ENCODE measurements at places on chromosomes 5 and 9.

DNA sequence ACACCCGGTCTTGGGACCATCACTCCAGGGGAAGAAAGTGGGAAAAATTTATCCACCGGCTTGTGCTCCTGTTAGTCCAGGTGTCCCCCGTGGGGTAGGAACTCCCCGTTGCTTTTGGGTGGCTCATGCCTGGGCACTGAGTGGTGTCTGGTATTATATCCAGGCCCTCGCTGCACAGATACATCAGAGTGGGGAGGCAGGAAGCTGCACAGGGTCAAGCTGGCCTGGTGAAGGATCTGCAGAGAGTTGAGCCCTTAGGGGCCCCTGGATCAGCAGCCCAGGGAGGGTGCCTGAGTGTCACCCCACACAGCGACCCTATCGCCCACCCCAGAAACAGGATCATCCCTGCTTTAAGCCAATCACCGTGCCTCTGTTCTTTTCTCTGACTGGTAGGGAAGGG is 24.4 kb upstream of the COL5A1 start:
- no peak for ATAC-seq

DNA sequence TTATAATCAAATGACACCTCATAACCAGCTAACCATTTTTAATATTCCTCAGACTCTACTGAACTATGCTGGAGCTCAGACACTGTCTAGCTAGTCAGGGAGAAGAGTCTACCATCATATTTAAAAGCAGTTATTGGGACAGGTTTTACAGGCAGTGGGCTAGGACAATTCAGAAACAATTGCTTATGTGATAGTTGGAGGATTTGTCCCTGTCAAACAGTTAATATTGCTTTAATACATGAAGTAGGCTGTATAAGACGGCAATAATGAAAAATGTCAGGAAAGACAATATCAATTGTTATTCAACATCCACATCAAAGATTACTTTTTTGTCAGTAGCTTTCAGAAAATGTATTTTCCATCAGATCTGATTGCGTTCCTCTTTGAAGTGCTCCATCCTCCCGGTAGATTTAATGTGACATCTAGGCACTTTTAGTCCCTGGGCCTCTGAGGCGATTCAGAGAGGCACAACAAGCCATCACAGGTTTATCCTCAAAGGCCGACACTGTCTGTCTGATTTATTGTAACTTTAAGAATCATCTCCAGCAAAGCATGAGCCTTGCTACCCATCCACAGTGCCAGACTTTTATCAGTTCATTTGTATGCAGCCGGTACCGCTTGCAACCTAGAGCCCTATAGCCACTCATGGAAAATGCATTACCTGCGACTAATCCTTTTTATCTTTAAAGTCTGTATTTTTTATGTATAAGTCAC is 152.2 kb downstream of the PSAT1 start:
- no peak for ATAC-seq

DNA sequence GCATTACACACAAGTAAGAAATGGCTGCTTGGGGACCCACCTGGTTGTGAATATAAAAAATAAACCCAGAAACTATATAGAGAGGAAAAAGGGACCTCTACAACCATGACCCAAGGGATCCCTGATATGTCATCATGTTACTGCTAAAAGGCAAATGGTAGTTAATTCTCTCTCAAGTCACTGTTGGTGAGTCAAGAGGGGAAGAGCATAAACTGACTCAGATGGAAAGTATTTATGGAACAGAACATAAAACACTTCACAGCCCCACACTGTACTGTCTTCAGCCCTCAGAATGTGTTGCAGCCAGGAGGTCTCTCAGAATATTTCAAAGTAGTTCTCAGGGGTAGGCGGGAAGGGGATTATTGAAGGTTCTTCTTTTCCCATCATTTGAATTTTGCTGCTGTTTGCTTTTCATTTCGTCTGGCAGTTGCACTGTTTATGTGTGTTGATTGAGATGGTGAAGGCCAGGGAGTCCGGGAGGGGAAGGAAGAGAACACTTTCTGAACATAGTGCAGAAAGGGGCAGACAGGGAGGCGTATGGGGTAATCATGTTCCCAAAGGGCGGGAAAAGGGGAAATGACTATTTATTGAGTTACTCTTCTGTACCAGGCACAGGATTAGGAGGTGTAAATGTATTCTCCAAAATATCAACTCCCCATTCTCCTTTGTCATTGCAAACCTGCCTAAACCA is 85.5 kb downstream of the TEK start:
- ATAC-seq = peak; percentile 39

DNA sequence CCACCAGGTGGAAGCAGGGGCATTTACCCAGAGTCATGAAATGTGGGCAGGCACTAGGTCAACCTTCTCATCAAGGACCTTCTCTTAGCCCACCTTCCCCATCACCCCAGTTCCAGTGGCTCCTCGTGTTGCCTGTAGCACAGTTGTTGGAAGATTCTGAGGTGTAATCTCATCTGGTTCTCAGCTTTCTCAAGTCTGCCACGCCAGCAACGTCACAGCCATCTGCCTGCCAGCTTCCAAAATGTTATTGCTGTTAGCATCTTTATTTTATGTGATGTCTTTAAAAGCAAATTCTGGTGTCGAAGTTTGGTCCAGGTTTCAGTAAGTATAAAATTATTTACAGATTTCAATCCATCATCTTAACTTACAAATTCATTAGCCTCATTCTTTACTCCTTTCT is 10.7 kb downstream of the C9orf153 start:
- no peak for ATAC-seq

GRCh38 chr9:120926397-120926928 is at the start of gene TRAF1:
TSS of gene TRAF1 (minus strand) at chr9:120926796. CDS start at chr9:120926075, 721 bp downstream.
- no peak for ATAC-seq

All from gastroesophageal sphincter (tissue), 4 donors.